OCI-M1 (cell line): ENCODE measurements at places on chromosomes 11 and 22.

- DNase-seq, result no peak
Measured at GRCh38 chr22:17079572-17079971, 5.2 kb upstream of the IL17RA start.

GRCh38 chr11:83156996-83157593 lies at the start of gene PCF11:
Gene PCF11 (plus strand): TSS chr11:83157131. CDS start chr11:83157440, 309 bp downstream.
- no peak for DNase-seq

DNA sequence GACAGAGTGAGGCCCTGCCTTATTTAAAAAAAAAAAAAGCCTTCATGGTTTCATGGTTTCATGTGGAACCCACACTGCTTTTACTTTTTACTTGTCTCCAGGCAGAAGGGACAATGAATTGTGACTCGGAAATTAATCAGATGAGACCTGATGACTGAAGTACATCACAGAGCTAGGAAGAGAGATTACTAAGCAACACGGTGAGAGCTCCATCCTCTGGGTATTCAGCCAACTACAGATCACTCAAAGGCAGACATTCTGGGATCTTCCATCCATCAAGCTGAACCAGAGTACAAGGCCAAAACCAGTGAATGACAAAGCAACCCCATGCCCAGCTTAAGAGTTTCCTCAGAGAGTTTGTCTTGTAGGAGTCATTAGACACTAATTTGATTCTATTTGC lies 433.2 kb downstream of the SOX6 start:
- DNase-seq, result peak; percentile 10

DNA sequence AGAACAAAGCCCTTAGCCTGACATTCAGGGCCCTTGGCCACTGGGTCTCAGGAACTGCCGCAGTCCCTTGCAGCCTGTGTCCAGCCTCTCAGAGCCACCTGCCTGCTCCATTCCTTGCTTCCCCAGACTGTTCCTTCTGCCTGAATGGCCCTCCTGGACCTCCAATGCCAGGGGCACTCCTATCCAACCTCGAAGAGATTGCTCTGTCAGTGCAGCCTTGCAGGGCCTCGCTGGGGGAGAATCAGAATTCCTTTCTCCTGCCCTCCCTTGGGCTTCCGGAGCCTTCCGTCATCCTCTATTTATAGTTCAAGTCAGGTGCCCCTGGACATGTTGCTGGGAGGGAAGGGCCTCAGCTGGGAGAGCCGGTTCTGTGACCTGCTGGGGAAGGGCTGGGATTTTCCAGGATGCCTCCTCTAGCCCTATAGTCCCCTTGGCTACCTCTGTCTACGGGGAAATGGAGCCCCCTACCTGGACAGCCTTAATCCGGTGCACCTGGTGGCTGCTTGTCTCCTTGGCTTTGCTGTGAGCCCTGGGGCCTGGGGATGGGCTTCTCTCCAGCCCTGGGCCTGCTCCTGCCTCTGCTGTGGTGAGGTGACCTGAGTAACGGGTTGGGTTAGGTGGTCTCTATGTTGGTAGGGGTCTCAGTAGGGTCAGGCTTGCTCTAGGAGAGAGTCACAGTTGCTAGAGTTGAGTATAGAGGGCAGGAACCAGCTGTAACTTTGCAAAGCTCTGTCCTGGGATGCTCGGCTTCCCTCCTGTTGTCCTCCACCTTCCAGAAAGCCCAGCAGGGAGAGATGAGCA lies 45.9 kb upstream of the SYT7 start:
- DNase-seq, result no peak
